Right lobe of liver (tissue), 6 donors: ENCODE measurements at places on chromosomes 3 and 15.

DNA sequence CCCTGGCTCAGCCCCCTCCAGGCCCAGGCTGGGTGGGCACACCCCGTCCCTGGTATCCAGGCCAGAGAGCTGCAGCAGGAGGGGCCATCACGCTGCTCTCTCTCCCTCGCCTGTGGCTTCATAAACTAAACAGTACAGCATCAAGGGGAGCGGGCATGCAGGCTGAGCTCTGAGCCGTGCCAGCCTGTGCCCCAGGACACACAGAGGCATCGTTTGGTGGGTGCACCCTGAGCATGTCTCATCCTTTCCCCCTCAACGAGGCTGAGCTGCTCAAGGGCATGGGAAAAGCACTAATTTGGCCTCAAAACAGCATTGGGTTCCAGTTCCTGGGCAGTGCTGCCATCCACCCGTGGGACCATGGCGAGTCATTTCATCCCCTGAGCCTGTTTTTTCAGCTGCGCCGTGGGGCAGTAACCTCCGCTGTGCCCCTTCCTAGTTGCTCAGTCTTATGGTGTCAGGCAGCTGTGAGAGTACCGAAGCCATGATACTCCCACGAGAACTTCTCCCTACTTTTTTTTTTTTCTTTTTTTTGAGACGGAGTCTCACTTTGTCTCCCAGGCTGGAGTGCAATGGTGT lies 79.6 kb downstream of the CPN2 start:
- no peak for DNase-seq

GRCh38 chr15:25345943-25346342 lies 92.9 kb downstream of the UBE3A start:
- no peak for DNase-seq

- no peak for DNase-seq
Measured at GRCh38 chr3:155070932-155071387, 9.2 kb upstream of the MME start.

- DNase-seq = no peak
Measured at GRCh38 chr3:58198362-58198761, 12.4 kb downstream of the DNASE1L3 start.

DNA sequence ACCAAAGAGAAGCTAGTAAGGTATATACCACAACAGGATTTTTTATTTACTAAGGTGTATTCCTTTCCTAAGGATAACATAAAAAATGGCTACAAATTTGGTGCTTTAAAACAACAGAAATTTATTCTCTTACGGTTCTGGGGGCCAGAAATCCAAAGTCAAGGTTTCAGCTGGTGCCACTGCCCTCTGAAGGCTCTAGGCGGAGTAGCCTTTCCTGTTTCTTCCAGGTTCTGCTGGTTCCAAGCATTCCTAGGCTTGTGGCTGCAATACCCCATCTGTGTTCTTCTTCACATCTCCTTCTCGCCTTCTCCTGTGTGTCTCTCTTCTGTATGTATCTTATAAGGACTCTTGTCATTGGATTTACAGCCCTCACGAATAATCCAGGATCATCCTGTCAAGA lies 549.9 kb downstream of the GRM7 start:
- no peak for DNase-seq

GRCh38 chr3:170766823-170767575 lies 103.0 kb downstream of the RPL22L1 start:
- DNase-seq = peak; percentile 21

- DNase-seq = no peak
Measured at GRCh38 chr15:48250640-48251076, 44.6 kb downstream of the SLC12A1 start.

GRCh38 chr15:59137566-59137965 lies 32.6 kb downstream of the CCNB2 start:
- no peak for DNase-seq

GRCh38 chr3:23161308-23161707 lies 41.8 kb upstream of the UBE2E2 start:
- no peak for DNase-seq

DNA sequence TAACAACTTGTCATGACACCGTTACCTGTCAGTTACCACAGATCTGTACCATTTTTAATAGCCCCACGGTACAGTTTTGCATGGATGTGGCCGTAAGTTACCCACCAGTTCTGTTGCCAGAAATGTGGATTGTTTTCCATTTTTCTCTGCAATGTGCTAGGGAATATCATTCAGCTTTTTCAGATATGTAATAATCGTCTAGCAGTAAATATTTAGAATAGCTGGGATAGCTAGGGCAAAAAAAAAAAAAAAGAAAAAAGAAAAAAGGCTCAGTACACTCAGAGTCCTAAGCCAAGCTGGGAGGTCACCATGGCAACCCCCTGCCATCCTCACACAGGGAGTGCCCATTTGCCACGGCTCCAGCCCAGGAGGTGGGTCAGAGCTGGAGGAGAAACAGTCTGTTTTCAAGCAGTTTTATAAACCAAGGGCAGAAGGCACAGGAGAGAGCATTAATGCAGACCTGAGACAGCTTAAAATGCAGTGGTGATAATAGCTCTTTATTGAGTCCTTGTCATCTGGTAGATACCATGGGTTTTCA lies 25.2 kb downstream of the PAQR5 start:
- no peak for DNase-seq

- no peak for DNase-seq
Measured at GRCh38 chr3:102400766-102401165, 34.0 kb upstream of the ZPLD1 start.

GRCh38 chr15:27928386-27928785 lies 170.7 kb downstream of the OCA2 start:
- DNase-seq = no peak

DNA sequence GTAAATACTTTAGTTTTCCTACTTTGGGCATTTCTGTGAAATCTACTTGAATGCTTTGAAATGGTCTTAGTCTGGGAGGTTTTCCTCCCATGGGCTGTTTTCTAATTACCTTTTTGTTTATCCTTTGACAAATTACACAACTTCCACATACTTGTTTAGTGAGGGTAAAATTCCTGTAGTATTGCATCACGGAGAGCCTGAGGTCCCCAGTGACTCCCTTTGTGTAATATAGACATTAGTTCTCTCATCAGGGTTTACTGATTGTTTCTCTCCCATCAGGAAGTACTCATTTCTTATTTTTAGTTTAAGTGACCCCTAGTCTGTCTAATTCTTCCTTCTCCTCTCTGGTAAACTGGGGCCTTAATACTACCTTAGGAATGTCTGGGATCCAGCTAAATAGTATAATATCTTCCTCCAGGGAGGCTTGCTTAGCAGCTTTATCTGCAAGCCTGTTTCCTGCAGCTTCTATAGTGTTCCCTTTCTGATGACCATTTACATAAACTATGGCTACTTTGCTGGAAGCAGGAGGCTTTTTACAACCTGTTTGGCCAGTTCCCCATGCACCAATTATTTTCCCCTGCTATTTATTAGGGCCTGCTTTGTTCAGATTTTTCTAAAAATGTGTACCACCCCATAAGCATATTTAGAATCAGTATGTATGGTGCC lies 87.2 kb upstream of the XCR1 start:
- no peak for DNase-seq

GRCh38 chr3:110886222-110886893 lies 185.3 kb upstream of the NECTIN3 start:
- no peak for DNase-seq

GRCh38 chr3:63593779-63594178 lies 58.7 kb upstream of the SNTN start:
- DNase-seq = no peak

DNA sequence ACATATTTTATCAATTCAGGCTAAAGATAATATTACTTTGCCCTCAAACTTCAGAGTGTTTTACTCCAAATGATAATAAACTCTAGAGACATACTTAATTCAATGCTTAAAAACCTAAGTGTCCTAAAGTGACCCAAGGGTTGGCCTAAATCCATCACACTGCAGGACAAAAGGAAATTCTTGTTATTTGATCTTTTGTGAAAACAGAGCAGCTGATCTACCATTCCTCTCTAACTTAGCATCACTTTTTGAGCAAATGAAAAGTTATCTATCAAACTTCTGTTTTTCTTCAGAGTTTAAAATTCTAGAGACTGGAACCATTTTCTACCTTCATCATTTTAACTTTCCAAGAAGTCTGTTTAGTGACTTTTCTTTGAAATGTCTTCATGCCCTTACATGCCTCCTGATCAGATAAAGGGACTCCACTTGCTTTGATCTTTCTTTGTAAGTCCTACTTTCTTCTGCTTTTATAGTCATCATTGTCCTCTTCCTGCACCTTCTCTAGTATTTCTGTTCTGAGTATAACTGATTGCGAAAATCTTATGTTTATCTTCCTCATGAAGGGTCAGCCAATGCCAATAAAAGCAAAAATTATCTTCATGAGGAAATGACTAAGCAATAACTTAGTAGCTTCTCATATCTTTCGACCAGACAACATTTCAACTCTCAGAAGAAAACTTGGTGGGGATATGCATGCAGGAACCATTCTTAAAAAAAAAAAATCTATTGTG lies 378.7 kb upstream of the TGFBR2 start:
- DNase-seq = no peak

GRCh38 chr15:79878078-79878705 lies 18.6 kb downstream of the MTHFS start:
- no peak for DNase-seq

- no peak for DNase-seq
Measured at GRCh38 chr3:8052659-8053058, 449.0 kb upstream of the LMCD1 start.

DNA sequence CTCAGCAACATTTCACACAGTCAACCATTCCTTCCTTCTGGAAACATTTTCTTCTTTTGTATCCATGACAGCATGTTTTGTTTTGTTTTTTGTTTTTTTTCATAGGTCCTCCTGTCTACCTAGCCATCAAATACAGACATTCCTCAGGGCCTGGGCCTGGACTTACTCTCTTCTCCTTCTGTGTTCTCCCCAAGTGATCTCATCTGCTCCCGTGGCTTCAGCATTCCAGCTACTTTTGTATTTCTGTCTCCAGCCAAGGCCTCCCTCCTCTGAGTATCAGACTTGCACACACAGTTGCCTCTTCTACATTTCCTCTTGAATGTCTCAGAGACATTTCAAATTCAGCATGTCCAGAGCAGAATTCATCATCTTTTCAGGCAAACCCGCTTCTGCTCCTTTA lies 82.4 kb downstream of the HCN4 start:
- no peak for DNase-seq

- no peak for DNase-seq
Measured at GRCh38 chr3:31813197-31813596, 167.9 kb downstream of the OSBPL10 start.
